Esophagus squamous epithelium (tissue), 5 donors: ENCODE measurements at places on chromosomes 5 and 9.

GRCh38 chr9:102439583-102439982, 555.5 kb upstream of the CYLC2 start:
- DNase-seq = no peak

DNA sequence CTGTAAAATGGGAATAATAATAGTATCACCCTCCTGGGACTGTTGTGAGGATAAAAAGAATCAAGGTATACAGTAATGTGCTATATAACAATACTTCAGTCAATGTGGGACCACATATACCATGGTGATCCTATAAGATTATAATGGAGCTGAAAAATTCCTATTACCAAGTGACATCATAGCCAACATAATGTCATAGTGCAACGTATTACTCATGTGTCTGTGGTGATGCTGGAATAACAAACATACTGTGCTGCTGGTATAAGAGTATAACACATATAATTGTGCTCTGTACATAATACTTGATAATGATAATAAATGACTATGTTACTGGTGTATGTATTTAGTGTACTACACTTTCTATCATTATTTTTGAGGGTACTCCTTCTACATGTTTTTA, 38.1 kb downstream of the LIFR start:
- no peak for DNase-seq

DNA sequence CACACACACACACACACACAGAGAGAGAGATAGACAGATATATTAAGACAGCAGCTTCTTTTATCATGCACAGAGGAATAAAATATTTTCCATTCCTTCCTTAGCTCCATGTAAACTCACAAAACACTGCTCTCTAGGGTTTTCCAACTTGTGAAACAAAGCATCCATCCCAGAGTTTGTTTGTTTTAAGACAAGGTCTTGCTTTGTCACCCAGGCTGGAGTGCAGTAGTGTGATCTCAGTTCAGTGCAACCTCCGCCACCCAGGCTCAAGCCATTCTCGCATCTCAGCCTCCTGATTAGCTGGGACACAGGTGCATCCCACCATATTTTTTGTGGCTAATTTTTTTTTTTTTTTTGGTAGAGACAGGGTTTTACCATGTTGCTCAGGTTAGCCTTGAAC, 298.7 kb downstream of the FBXL17 start:
- no peak for DNase-seq

DNA sequence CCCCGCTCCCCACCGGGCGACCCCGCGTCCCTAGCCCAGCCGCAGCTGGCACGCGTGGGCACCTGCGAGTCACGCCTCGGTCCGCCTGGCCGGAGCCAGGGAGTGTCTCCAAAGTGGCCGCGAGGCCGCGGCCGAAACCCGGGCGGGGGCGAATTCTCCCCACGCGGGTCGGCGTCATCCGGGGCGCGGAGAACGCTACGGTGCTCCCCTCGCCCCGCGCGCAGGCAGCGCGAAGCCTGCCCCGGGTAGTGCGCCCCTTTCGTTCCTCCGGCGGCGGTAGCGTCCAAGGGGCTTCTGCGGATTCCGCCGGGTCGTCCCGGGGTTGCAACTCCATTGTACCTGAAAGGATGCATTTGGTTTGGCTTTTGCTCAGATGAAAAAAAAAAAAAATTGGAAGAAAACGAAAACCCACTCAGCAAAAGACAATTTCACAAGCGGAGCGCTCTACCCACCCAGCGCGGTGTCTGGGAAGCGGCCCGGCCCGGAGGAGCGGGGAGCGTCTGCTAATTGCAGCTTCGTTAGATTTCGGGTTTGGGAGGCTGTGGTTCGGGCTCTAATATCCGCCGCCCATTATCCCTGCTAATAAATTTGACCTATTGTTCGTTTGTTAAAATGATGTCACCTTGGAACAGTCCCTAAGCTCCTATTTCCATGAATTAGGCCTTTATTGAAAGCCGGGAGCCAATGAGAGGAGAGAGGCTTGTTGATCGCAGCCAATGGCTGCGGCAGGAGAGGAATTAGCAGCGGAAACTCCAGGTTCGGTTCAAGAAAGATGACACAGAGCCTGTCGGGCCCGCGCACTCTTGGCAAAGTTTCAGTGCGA, at the start of gene TLX3:
TSS of gene TLX3 (plus strand) at position 796 of the 823 bp plus-strand sequence. CDS start 118 bp downstream, outside the sequence.
- no peak for DNase-seq

- DNase-seq = no peak
These were observed 229.8 kb downstream of the DRD1 start for GRCh38 chr5:175214152-175214551.
